ENCODE measurements at places on chromosomes 11 and 22.

GRCh38 chr22:38449776-38450175 is 5.2 kb downstream of the KCNJ4 start:
- DNase-seq, result no peak

DNA sequence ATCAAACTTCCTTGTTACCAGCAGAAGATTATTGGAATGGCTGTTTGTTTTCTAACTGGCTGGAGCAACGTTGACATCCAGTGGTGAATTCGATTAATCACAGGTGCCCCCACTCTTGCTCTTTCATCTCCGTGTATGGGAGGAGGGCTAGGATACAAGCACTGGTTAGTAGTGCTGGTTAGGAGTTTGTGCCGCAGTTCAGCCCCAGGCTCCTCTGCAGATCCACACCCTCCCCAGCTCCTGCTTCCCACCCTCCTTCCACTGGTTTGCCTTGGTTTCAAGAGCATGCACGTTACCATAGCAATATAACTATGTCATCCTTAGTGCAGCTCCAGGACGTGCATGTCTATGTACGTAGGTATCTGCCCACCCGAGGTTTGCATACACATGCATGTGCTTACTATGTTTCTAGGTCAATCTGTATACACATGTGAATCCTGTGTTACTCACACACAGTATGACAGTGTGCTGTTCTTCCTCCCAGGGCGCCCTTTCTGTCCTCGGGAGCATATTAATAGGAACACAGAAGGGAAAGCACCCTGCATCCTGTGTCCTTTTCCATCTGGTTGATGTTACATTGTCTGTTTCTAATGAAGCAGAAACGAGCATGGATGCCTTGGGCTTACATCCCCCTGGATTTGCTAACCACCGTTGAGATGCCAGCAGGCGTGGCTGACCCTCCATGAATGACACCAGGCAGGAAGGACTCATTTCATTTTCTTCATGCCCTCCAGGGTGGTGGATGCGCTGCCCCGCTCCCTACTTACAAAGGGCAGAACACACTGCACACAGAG is 539.3 kb downstream of the OPCML start:
- no peak for DNase-seq

GRCh38 chr11:82775736-82776346 is 42.2 kb upstream of the FAM181B start:
- peak; percentile 38 for DNase-seq

DNA sequence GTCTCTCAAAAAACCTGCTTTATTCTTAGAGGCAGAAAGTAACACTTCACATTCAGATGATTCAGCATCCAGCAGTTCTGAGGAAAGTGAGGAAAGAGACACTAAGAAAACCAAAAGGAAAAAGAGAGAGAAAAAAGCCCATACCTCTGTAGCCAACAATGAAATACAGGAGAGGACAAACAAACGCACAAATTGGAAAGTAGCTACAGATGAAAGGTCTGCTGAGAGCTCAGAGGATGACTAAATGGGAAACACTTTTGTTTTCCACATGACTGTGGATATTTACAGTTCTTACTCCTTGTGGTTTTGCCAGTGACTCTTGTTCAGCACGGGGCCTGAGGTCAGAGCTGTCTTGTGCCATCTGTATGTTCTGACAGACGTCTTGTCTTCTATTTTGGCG is 3.8 kb downstream of the TIMM8B start:
- DNase-seq, result peak; percentile 96

Data from amniotic epithelial cell (primary cell).